HepG2 (cell line): ENCODE measurements at places on chromosomes 16 and 17.

GRCh38 chr17:31311526-31311925, 2.3 kb downstream of the EVI2B start:
- H3K4me3 ChIP-seq, result no peak overlapping the region
- no peaks in the 10 kb centered on the region for H3K36me3 ChIP-seq
- no peaks in the 10 kb centered on the region for H3K4me1 ChIP-seq
- DNase-seq, result no peak

DNA sequence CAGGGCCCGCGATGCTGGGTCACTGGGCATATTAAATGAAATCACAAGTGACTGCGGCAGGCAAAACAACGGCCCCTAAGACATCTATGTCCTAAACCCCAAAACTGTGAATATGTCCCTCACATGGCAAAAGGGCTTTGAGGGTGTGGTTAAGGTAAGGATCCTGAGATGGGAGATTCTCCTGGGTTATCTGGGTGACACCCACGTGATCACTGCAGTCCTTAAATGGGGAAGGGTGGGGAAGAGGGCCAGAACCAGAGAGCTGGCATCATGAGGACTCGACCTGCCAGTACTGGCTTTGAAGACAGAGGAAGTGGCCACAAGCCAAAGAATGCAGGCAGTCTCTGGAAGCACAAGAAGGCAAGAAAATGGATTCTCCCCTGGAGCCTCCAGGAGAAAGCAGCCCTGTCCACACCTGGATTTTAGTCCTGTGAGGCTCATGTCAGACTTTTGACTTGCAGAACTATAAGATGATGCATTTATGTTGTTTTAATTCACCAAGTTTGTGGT, 12.5 kb downstream of the COTL1 start:
- no peaks in the 10 kb centered on the region; the same call in 2 of the 3 replicates for H3K36me3 ChIP-seq
- no peaks in the 10 kb centered on the region for H3K27me3 ChIP-seq
- DNase-seq, result no peak
- no peak overlapping the region for H3K27ac ChIP-seq

DNA sequence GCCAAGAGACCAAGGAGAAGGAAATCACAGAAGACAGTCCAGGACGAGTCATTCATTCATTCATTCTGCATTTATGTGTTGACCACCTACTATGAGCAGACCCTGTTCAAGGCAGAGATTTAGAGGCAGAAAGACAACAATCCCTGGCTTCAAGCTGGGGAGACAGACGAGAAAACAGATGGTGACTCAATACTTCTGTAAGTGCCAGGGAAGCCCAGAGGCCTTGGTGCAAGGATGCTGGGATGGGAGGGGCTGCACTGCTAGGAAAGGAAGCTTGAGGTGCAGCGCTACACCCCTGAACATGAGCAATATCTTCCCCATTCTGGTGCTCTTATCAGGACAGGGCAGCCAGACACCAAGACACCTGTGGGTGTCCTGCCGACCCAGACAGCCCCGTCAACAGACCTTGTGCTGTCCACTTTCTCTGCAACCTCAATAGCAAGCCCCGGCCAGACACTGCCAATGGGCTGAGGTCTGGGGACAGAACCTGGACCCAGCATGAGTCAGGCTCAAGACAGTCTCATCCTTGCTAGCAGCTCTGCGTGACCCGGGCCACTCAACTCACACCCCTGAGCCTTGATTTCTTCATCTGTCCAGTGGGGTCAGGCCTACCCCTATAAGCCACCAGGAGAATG, 163.5 kb downstream of the COPRS start:
- DNase-seq, result no peak
- no peaks in the 10 kb centered on the region for H3K27me3 ChIP-seq
- no peaks in the 10 kb centered on the region for H3K36me3 ChIP-seq
- peak overlapping the region; percentile 36 for H3K4me3 ChIP-seq
- no peak overlapping the region for H3K27ac ChIP-seq

- H3K4me1 ChIP-seq, result peaks cover 42% of the 10 kb centered on the region
- DNase-seq, result peak; percentile 45
- peak within 1 kb of the TSS; percentile 65 for H3K4me3 ChIP-seq
- H3K27ac ChIP-seq, result peak within 1 kb of the TSS; percentile 48
- no peaks in the 10 kb centered on the region for H3K36me3 ChIP-seq
These were observed at the start of gene CNTNAP1 for GRCh38 chr17:42681976-42682721. Gene CNTNAP1 (plus strand): TSS chr17:42682531. CDS start chr17:42682830, 299 bp downstream.

GRCh38 chr16:87853411-87854052, 15.8 kb downstream of the SLC7A5 start:
- peaks cover 24% of the 10 kb centered on the region for H3K36me3 ChIP-seq
- peak overlapping the region; percentile 98 for H3K27ac ChIP-seq
- H3K4me1 ChIP-seq, result peaks cover 100% of the 10 kb centered on the region
- H3K27me3 ChIP-seq, result no peaks in the 10 kb centered on the region
